Left renal cortex interstitium (tissue), 4 donors: ENCODE measurements at places on chromosomes 16 and 17. TPM values are rescaled to one million over a fixed set of nuclear protein-coding genes. Genes with fewer than 3 reads are reported as not detected.

GRCh38 chr16:67992661-67993206 lies 6.5 kb downstream of the DPEP2 start:
- no peak for DNase-seq

- DNase-seq = no peak
These were observed 8.2 kb upstream of the CCL2 start for GRCh38 chr17:34246881-34247280.

SLC52A1 gene
- 0.25 TPM for polyA plus RNA-seq

DNA sequence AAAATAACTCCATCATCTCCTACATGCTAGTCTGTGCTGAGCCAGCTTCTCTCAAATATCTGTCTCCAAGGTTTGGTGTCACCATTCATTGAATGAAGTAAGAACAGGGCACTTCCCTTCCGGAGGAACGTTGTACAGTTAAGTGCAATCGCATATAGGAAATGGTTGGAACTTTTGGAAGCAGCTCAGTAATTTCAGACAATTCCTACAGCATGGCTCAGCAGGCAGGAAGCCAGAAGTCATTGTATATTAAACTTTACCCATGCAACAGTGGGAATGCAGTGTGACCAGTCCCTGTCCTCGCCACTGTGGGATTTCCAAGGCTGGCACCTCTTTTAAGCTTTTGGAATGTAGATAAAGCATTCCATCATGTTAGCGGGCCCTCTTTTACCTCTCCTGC lies 51.1 kb upstream of the MYH2 start:
- DNase-seq = no peak

TMEM238L gene
- polyA plus RNA-seq = 4.4 TPM

GRCh38 chr17:7440113-7440833 lies 961 bp downstream of the FGF11 start:
- no peak for DNase-seq

GRCh38 chr16:12362482-12363458 lies 386.2 kb downstream of the SNX29 start:
- no peak for DNase-seq

DNA sequence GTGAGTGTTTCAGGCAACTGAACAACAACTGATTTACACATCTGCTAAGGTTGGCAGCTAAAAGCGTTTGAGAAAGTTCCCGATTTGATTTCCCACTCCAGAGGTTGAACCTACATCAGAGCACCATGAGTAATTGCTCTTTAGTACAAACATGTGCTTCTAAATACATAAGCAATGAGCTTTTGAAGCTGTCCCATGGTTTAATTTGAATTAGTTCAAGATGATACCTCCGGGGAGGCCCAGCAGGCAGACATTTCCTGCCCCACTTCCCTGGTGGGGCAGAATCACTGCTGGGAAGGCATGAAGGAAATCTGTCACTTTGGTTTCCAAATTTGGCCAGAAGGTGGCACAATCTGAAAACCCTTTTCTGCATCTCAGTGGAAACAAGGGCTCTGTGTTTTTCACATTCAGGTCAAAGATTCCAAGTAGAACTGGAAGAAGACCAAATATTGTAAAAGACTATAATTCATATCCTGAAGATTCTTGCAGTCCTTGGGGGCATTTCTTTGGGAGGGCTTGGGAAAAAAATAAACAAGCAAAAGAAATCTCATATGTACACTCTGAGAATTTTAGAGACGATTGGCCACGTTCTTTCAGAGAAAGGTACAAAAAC lies 176.2 kb upstream of the FAM20A start:
- no peak for DNase-seq

- no peak for DNase-seq
These were observed 32.0 kb downstream of the LRRC75A start for GRCh38 chr17:16459855-16460550.

DNA sequence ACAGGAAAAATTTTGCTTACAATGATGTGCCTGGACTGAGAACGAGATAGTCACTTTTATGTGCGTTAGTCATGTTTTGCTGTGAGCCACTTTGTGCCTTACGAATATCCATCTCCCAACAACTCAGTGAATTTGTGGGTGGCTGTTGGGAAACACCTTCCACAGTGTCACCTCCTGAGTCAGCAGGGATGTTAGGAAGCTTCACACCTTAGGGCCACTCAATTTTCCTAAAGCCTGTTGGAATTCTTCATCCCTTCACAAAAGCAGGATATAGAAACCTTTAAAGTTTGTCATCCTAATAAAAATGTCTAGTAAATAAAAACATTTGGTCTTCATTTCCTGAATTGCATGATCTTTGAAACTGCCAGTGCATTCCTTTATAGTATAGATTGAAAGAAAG lies 4.3 kb upstream of the KRTAP3-1 start:
- DNase-seq = no peak

ZNF668 gene
- 4.1 TPM for polyA plus RNA-seq

GRCh38 chr16:678858-679813 lies 1.1 kb upstream of the STUB1 start:
- DNase-seq = peak; percentile 39

- DNase-seq = no peak
These were observed 120.6 kb downstream of the COPRS start for GRCh38 chr17:31738488-31738887.

GRCh38 chr16:2967211-2967631 lies 1.9 kb upstream of the PAQR4 start:
- no peak for DNase-seq

GRCh38 chr17:45147581-45148182 lies 593 bp upstream of the HEXIM1 start:
- peak; percentile 85 for DNase-seq

- DNase-seq = no peak
These were observed 58.6 kb downstream of the MMD start for GRCh38 chr17:55363033-55363432.

GRCh38 chr17:82639628-82640027 lies 8.6 kb downstream of the WDR45B start:
- no peak for DNase-seq

NGFR gene
- polyA plus RNA-seq = 3.6 TPM

DNASE1 gene
- 40.8 TPM for polyA plus RNA-seq

SCGB1C2 gene
- polyA plus RNA-seq = 1.4 TPM

DNA sequence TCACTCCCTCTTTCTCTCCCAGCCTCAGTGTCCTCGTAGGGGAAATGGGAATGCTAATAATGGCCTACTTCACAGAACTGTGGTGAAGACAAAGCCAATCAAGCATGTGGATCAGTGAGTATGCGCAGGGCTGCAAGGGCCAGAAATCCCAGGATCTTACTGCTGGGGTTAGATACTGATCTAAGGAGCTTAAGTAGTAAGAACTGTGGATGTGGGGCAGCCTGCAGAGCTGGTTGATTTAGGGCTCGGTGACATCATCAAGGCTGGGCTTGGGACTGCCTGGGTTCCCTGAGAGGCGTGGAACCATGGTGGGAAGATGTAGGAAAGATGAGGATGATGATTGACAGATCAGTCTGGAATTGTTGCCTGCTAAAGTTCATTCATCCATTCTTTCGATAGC lies 25.6 kb downstream of the GOSR2 start:
- DNase-seq = no peak

B4GALNT2 gene
- 1.4 TPM for polyA plus RNA-seq

RGS11 gene
- polyA plus RNA-seq = 0.46 TPM

GAST gene
- polyA plus RNA-seq = not detected

DNA sequence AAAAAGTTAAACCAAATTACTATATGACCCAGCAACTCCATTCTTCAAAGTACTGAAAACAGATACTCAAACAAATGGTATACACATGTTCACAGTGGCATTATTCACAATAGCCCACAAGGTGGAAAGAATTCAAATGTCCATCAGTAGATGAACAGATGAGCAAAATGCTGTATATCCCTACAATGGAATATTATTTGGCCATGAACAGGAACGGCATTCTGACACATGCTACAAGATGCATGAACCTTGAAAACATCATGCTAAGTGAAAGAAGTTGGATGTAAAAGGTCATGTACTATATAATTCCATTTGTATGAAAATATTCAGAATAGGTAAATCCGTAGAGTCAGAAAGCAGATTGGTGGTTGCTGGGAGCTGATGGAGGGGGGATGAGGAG lies 73.5 kb upstream of the XYLT1 start:
- no peak for DNase-seq

GRCh38 chr17:28071179-28071578 lies 28.7 kb downstream of the NLK start:
- no peak for DNase-seq

- DNase-seq = no peak
These were observed 6.7 kb downstream of the GIP start for GRCh38 chr17:48961516-48962233.

DNA sequence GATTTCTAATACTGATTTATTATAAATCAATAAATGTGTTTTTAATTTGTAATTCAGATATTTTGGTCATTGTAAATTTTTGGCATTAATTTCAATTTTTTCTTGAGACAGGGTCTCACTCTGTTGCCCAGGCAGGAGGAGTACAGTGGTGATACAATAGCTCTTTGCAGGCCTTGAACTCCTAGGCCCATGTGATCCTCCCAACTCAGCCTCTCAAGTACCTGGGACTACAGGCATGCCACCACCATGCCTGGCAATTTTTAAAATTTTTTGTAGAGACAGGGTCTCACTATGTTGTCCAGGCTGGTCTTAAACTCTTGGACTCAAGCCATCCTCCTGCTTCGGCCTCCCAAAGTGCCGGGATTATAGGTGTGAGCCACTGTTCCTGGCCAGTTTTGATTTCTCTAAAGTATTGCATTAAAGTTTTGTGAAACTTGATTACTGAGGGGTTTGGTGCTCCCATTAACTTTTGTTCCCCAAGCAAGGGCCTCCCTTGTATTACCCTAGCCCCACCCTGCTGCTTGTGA lies 5.2 kb upstream of the TFAP4 start:
- DNase-seq = no peak

- no peak for DNase-seq
These were observed 354 bp upstream of the ESRP2 start for GRCh38 chr16:68236137-68236825.

UTS2R gene
- polyA plus RNA-seq = 0.57 TPM

- no peak for DNase-seq
These were observed 3.5 kb downstream of the IRX3 start for GRCh38 chr16:54282928-54283724.

GRCh38 chr16:53773150-53773846 lies 69.3 kb downstream of the FTO start:
- DNase-seq = peak; percentile 59

- no peak for DNase-seq
These were observed 34.7 kb upstream of the BRD7 start for GRCh38 chr16:50403491-50403890.

GRCh38 chr17:76122431-76123190 lies 18.4 kb downstream of the FOXJ1 start:
- DNase-seq = no peak

HEATR9 gene
- 0.16 TPM for polyA plus RNA-seq

MYH8 gene
- 0.64 TPM for polyA plus RNA-seq

EXOC3L1 gene
- polyA plus RNA-seq = 4.9 TPM

DNA sequence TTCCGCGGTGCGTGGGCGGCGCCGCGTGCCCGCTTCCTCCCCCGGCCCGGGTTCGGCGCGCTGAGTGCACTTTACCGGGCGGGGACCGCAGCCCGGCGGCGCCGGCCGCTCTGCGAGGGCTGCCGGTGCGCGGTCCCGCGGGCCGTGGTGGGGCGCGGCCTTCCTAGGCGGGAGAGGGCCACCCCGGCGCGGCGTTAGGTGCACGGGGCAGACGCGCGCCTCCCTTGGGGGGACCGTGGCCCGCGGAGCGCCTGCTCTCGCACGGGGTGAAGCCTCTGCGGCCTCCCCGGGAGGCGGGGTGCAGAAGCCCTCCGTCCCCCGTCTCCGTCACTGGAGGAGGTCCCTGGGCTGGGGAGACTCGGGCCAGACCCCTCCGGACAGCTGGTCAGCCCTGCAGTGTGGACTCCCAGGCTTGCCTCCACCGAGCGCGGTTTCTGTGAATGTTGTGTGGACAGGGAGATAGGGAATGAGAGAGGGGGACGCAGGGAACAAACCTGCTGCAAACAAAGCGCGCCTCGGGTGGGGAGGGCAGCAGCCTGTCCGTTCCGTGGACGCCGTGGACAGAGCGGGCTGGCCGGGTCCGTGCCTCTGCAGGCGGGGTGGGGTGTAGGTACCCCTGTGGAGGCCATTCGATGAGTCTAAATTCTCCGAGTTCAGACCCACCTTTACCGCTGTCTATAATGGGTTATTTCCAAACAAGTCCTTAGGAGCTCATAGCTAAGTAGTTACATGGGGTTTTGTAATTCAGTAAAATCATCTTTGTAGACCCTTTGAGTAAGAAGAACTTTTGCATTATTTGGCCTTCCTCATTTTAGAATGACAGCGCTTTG lies 721 bp downstream of the TBCD start:
- no peak for DNase-seq

WWOX gene
- 42.3 TPM for polyA plus RNA-seq

- DNase-seq = no peak
These were observed 2.3 kb downstream of the GP1BA start for GRCh38 chr17:4934173-4934979.

DNA sequence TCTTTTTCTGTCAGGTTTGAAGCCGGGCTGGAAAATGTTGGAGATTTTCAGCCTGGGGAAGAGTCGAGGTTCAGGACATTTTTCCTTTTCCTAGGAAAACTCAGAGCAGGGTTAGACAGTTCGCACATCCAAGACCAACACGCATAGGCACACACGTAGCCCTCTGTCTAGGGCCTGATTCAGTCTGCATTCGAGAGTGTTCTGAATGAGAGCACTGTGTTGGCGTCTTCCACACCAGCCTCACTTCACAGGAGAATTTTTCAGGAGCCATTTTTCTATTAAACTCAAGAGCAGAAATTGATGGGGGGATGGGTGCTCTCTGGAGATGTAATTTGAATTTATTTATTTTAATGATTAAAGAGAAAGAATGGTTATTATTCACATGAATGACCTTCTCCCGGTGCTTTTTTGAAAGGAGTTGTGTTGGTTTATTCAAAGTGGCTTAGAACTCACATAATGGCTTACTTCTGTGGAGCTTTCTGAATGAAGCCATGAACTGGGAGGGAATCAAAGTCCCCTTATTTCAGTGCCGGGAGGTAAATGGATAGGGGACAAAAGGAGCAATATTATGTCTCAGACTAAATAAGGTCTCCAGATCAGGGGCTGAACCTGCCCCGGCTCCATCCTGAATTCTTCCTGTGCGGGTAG lies 194.3 kb downstream of the CCDC182 start:
- DNase-seq = no peak

PNMT gene
- polyA plus RNA-seq = 2.1 TPM

- DNase-seq = no peak
These were observed 144.3 kb upstream of the MYOCD start for GRCh38 chr17:12521416-12521815.

ACSM5 gene
- 3.3 TPM for polyA plus RNA-seq

DNA sequence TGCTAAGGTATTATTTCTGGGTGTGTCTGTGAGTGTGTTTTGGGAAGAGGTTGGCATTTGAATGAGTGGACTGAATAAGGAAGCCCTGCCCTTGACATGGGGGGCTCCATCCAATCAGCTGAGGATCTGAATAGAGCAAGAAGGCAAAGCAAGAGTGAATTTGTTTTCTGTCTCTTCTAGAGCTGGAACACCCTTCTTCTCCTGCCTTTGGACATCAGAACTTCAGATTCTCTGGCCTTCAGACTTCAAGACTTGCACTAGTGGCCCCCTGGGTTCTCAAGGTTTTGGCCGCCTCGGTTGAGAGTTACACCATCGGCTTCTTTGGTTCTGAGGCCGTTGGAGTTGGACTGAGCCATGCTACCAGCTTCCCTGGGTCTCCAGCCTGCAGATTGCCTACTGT lies 448.6 kb downstream of the SHISA9 start:
- DNase-seq = no peak

NT5M gene
- polyA plus RNA-seq = 8.6 TPM

FBXO39 gene
- 0.19 TPM for polyA plus RNA-seq

GRB2 gene
- 91.2 TPM for polyA plus RNA-seq

BAIAP3 gene
- polyA plus RNA-seq = 7.0 TPM

GRCh38 chr16:70778901-70779309 lies 22.1 kb downstream of the VAC14 start:
- no peak for DNase-seq

PYDC1 gene
- not detected for polyA plus RNA-seq

CLEC18B gene
- polyA plus RNA-seq = 107 TPM

KRT28 gene
- not detected for polyA plus RNA-seq
